ENCODE measurements at places on chromosomes 16 and 17. TPM values are rescaled to one million over a fixed set of nuclear protein-coding genes. Genes with fewer than 3 reads are reported as not detected.

Gene CHST6
- total RNA-seq = 0.27 TPM

Gene NPIPA2
- total RNA-seq = not detected

Gene SLFN12L
- total RNA-seq = not detected

Gene KRT31
- 0.09 TPM for total RNA-seq

DNA sequence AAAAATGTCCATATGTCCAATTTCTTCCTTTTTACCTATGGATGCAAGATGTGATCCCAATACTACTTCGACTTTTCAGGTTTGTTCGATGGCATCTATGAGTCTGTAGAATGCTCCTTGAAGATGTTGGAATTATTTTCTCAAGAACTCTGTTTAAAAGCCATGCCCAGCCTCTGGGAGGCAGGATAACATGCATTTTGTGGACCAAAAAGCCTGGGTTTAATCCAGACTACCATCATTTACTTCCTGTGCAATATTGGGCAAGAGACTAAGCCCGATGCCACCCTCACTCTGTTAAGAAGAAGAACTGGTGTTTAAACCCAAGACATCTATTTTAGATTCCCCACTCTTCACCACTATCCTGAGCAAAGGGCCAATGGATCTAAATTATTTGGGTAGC is 42.8 kb upstream of the SALL1 start:
- peak; percentile 8 for DNase-seq
